GM23248 (cell line): ENCODE measurements at places on chromosomes 3 and 15. TPM values are rescaled to one million over a fixed set of nuclear protein-coding genes. Genes with fewer than 3 reads are reported as not detected.

GRCh38 chr3:124924741-124925140 is 9.8 kb downstream of the MUC13 start:
- DNase-seq = no peak

- no peak for DNase-seq
These were observed 46.2 kb upstream of the GYG1 start for GRCh38 chr3:148945116-148945515.

TRH gene
- not detected in 2 replicates for total RNA-seq

SLC27A2 gene
- total RNA-seq = not detected in 2 replicates

- no peak for DNase-seq
These were observed 183.5 kb upstream of the NSMCE3 start for GRCh38 chr15:29452881-29453731.
